ENCODE measurements at places on chromosomes 13 and 19. TPM values are rescaled to one million over a fixed set of nuclear protein-coding genes. Genes with fewer than 3 reads are reported as not detected.

Gene PSG5
- polyA plus RNA-seq: not detected

Gene ZSCAN4
- not detected for polyA plus RNA-seq

Gene BCL2L12
- 20.6 TPM for polyA plus RNA-seq

Gene DDX39A
- polyA plus RNA-seq: 136 TPM

Gene LILRA2
- polyA plus RNA-seq: 0.13 TPM

Gene KLK13
- not detected for polyA plus RNA-seq

Gene NR2F6
- polyA plus RNA-seq: 1.5 TPM

GRCh38 chr19:46756544-46756888, 10.3 kb upstream of the STRN4 start:
- no peak for DNase-seq

DNA sequence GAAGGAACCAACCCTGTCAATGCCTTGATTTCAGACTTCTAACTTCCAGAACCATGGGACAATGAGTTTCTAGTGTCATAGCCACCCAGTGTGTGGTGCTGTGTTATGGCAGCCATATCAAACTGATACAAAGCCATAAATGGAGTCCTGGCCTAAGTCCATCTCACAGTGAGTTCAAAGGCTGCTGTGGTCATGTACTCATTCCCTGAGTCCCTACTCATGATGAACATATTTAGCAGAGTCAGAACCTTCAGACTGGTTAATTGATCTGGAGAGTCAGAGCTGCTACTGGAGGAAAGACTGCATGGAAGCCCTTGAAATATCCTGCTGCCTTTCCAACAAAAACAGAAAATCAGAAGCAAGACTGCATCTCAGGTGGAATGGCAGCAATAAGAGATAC, 39.2 kb upstream of the CSNK1A1L start:
- DNase-seq: no peak

GRCh38 chr19:10812902-10813404, 23.1 kb downstream of the TMED1 start:
- DNase-seq: no peak

DNA sequence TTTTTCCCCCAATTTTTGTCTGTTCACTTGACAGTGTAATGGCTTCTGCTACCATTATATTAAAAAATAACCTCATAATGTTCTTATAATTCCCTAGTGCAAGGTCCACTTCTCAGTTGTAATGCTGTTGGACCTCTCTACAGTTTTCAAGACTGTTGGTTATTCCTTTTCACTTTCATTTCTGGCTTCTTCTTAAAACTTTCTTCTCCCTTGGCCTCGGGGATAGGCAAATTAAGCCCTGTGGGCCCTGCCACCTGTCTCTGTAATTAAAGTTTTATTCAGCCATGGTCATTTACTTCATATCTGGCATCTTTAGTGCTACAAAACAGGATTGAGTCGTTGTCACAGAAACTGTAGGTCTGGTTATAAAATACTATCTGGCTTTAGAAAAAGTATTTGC, 313.5 kb downstream of the KLF12 start:
- no peak for DNase-seq

DNA sequence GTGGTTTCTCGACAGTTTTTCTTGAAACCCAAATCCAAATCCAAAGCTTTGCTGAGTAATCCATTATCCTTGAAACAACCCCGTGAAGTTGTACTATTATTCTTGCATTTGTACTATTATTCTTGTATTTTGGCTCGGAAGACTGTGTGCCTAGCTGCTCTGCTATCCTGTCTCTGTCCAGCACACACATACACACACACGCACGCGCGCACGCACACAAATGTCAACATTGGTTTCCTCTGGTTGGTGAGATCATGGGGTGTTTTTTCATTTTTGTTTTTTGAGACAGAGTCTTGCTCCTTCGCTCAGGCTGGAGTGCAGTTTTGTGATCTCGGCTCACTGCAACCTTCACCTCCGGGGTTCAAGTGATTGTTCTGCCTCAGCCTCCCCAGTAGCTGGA, 14.9 kb upstream of the KLK4 start:
- no peak for DNase-seq

- DNase-seq: no peak
Measured at GRCh38 chr19:30036154-30037129, 94.4 kb downstream of the URI1 start.

DNA sequence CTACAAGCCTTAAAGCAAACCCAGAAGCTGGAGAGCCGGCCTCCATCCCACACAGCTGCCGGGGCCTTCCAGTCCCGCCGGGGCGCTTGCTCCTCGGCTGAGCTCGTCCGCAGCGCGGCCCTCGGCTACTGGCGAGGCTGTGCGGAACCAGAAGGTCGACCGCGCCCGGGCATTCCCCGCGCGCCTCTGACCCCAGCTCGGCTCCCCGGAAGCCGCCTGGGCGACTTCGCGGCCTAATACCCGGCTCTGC, 863 bp downstream of the ANKRD10 start:
- DNase-seq: no peak

DNA sequence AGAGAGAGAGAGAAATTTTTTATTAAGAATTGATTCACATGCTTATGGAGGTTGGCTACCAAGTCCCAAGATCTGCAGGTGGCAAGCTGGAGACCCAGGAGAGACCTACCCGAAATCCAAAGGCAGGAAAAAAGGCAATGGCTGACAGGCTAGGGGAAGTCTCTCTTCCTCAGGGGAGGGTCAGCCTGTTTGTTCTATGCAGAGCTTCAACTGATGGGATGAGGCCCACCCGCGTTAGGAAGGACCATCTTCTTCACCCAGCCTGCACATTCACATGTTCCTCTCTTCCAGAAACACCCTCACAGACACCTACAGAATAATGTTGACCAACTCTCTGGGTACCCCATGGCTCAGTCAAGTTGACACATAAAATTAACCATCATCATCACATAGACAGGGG, 65.3 kb upstream of the SERP2 start:
- DNase-seq: no peak

DNA sequence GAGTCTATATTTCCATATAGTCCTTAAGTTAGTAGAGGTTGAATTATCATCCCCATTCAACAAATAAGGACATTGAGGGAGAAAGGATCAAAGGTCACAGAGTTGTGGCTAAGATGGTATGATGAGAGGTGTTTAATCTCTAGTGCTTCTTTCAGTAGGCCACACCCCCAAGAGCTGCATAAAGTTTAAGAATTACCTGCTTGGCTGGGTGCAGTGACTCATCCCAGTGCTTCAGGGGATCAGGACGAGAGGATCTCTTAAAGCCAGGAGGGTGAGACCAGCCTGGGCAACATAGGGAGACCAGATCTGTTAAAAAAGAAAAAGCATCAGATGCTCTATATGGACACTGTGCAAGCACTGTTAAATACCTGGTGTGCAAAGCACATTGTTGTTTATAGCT, 560.0 kb upstream of the KLHL1 start:
- DNase-seq: no peak

GRCh38 chr13:107590556-107590955, 624.8 kb downstream of the LIG4 start:
- DNase-seq: no peak

- DNase-seq: no peak
Measured at GRCh38 chr13:112053744-112054615, 13.0 kb upstream of the SOX1 start.

DNA sequence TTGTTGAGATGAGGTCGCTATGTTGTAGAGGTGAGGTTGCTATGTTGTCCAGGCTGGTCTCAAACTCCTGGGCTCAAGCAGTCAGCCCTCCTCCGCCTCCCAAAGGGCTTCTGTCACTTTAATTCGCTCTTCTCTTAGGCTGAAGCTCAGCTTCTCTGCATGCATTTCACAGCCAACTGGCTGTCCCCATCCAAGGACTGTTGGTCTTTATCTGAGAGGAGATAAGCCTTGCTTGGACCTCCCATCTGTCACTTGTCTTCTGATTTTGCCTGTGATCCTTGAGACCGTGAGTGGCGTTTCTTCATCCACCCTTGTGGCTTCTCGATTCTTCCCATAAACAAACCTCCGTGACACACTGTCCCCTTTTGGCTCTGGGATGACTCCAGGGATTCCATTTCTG, 24.4 kb downstream of the CERS1 start:
- no peak for DNase-seq

DNA sequence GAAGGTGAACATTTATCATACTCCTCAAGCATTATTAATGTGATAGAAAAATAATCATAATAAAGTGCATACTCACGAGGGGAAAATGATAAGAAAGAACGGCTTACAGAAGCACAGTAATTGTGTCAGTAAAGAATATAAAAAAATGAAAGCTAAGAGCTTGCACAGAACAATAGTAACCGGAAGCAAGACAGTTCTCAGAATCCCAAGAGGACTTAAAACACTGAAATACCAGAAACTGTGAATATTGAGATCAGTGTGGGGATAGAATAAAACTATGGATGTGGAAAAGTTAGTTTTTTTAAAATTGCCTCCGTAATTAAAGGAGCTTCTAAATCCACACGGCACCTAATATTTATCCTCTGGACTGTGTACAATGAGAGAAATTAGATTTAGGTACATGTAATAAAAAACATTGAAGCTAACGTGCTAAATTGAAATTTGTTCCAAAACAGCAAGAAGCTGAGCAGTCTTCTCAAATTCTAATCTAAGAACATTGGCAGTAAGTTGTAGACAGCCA, 482.7 kb downstream of the SLITRK6 start:
- DNase-seq: no peak

DNA sequence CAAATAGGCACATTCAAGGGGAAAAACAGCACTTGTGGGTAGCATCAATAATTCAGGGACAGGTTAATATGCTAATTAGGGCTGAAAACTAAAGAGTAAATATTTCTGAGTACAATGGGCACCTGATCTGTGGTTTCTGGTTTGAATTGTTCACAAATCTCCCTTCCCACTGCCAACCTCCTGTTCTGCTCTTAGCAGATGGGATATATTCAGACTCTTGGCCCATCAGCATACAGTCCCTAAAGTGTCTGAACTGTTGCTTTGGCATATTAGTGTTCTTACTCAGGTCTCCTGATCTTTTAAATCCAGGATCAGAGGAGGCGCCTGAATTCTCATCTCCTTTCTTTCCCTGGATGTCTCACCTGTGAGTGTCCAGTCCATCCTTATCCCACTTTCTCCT, 8.2 kb upstream of the LRCH1 start:
- DNase-seq: no peak
